Osteoblast (primary cell): ENCODE measurements at places on chromosomes 1 and 21. TPM values are rescaled to one million over a fixed set of nuclear protein-coding genes. Genes with fewer than 3 reads are reported as not detected.

The PARK7 gene
- total RNA-seq: 158 and 168 TPM in 2 replicates

The IRF6 gene
- under 0.01 and 0.72 TPM in 2 replicates for total RNA-seq

The CELA2B gene
- total RNA-seq: 0.36 TPM in 1 of 2 replicates, not detected in the other

The SYCP1 gene
- total RNA-seq: not detected in 2 replicates

The DHCR24 gene
- 151 and 168 TPM in 2 replicates for total RNA-seq

The LAD1 gene
- total RNA-seq: not detected in 2 replicates

The LCE1F gene
- total RNA-seq: not detected in 2 replicates

The CELA2A gene
- not detected in 2 replicates for total RNA-seq

The DIRAS3 gene
- total RNA-seq: 2.1 and 4.0 TPM in 2 replicates

The C4BPA gene
- not detected in 2 replicates for total RNA-seq

The A3GALT2 gene
- under 0.01 TPM in 1 of 2 replicates, not detected in the other for total RNA-seq

The FBXO44 gene
- 14.4 and 16.3 TPM in 2 replicates for total RNA-seq

The UBE2U gene
- not detected in 2 replicates for total RNA-seq

The TFF2 gene
- total RNA-seq: not detected in 2 replicates

The KLHDC8A gene
- not detected in 2 replicates for total RNA-seq

The DCDC2B gene
- under 0.01 TPM in 1 of 2 replicates, not detected in the other for total RNA-seq

The RGS7 gene
- total RNA-seq: 0.36 and 0.59 TPM in 2 replicates

The NCMAP gene
- not detected in 2 replicates for total RNA-seq

The HMCN1 gene
- total RNA-seq: 178 and 269 TPM in 2 replicates

The AXDND1 gene
- under 0.01 and 0.72 TPM in 2 replicates for total RNA-seq

The PLA2G2E gene
- total RNA-seq: not detected in 2 replicates

The SZRD1 gene
- total RNA-seq: 63.6 and 66.2 TPM in 2 replicates

The DNASE2B gene
- not detected in 2 replicates for total RNA-seq

The SUSD4 gene
- total RNA-seq: 0.29 TPM in 1 of 2 replicates, not detected in the other

The DMBX1 gene
- not detected in 2 replicates for total RNA-seq

The TNFSF18 gene
- 0.29 and 0.36 TPM in 2 replicates for total RNA-seq

The RNASEL gene
- total RNA-seq: 7.2 and 9.1 TPM in 2 replicates

The LCE2A gene
- total RNA-seq: not detected in 2 replicates

The CD53 gene
- total RNA-seq: 0.29 and 0.36 TPM in 2 replicates

The S100A8 gene
- not detected in 2 replicates for total RNA-seq

The ADAMTS5 gene
- total RNA-seq: 38.9 and 39.1 TPM in 2 replicates

The PDZK1 gene
- 0.29 and 0.36 TPM in 2 replicates for total RNA-seq

The DNALI1 gene
- 6.5 and 7.2 TPM in 2 replicates for total RNA-seq

The SYT2 gene
- total RNA-seq: under 0.01 TPM in 1 of 2 replicates, not detected in the other

The TRMT1L gene
- 12.3 and 16.5 TPM in 2 replicates for total RNA-seq

The AHDC1 gene
- total RNA-seq: 11.2 and 13.3 TPM in 2 replicates

The MCL1 gene
- 168 and 176 TPM in 2 replicates for total RNA-seq
